ENCODE measurements at places on chromosomes 3 and 15.

DNA sequence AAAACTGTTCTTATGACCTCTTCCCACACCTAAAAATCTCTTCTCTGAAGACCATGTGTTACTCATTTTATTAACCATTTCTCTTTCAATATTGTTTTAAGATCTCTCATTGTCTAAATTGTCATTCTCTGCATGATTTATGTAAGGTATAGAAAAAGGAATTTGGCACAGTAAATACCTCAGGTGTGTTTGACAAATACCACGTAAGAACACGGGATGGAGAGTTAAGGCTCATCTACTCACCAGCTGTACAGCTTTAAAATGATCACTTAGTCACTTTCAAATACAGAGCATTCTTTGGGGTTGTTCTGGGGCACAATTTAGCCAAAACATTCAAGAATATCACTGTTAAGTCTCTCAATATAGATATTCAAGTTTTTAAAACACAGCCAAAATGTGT is 627.1 kb downstream of the MCTP2 start:
- no peak for DNase-seq

GRCh38 chr3:157279237-157279636 is 119.3 kb upstream of the CCNL1 start:
- DNase-seq = no peak

DNA sequence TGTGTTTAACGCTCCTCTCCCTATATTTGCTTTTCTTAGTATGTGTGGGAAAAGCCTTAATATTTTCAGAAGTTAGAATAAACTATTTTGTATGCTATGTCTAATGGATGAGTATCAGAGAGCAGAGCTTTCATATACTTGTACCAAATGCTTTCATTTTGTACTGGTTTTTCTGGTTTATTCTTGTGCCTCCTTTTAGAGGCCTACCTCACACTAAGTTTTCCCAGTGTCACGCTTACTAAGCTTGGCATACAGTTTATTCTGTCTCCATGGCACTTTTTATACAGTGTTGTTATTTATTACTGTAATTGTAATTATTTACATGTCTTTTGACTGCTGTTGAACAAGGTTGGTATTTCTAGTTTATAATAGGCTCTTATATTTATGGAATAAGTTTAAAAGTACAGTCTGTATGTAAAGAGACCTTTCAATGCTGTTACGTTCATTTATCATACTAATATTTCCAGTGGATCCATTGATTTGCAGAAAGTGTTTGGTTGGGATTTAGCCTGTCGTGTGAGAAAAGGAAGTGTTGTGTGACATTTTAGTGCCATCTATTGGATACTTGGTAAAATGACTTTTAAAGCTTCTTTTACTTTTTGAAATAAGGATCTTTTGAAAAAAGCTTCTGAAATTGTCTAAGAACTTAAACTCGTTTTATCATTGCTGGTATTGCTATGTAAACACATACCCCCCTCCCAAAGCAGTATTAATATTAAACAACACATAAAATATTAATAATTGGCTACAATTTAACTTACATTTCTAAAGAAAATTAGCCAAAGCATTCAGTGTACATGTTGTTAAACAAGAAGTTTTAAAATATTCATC is 5.2 kb upstream of the EBLN2 start:
- DNase-seq = no peak

- no peak for DNase-seq
Measured at GRCh38 chr3:126865736-126866135, 117.2 kb upstream of the PLXNA1 start.

DNA sequence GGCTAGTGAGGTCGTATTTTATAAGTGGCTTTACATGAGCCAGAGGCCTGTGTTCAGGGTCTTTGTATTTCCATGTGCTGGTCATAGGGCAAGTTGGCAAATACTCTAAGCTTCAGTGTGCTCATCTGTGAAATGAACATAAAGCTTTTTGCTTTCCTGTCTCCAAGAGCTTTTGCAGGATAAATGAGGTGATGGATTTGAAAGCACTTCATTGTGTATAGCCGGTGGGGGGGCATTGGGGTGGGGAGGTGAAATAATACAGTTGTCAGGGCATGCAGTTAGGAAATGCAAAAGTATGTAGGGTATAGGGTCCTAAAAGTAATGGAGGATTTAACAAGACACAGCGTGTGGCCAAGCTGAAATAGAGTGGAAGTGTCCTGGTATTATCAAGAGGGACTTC is 67.7 kb downstream of the ARNT2 start:
- no peak for DNase-seq

- no peak for DNase-seq
Measured at GRCh38 chr3:85576091-85576690, 617.4 kb downstream of the CADM2 start.

GRCh38 chr3:146772211-146772743 is 167.1 kb upstream of the PLSCR5 start:
- DNase-seq = no peak

DNA sequence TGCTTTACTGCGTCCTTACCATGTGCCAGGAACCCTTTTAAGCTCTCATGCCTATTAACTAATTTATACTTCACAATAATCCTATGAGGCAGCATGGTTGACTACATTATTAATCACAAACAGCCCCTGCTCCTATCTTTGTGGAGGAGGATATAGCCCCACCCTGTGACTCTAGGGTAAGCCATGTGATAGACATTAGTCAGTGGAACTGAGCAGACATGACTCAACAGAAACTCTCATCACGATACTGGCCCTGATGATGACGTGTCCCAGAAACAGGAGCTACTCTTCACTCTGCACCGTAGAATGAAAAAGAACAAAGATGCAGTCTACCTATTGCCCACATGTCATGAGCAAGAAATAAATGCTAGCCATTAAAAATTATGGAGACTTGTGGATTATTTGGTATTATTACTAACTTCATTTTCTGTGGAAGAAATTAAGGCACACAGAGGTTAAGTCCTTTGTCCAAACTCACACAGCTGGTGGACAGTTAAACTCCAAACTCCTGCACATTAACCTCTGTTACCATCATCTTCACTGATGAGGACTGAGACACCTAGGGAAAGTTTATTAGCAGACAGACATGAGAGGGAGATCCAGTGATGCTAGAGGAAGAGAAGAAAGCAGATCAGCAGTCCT is 51.2 kb downstream of the CFAP20DC start:
- no peak for DNase-seq

- no peak for DNase-seq
Measured at GRCh38 chr3:14505803-14506500, 34.2 kb downstream of the GRIP2 start.

DNA sequence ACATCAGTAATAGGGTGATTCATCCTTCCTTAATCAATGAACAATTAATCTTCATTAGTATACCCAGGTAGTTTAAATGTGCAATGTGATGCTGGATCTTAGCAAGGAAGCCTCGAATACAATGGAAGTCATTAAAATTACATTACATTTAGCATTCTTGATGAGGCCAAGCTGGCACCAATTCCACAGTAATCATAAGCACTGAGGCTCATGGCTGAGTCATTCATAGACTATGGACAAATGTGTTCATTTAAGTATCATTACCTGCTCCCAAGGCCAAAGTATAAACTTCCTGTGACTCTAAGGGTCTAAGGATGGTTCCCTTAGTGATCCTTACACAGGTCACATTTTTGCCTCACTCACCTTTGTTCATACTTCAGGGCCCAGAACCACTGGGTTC is 266.4 kb upstream of the CDIN1 start:
- DNase-seq = no peak

GRCh38 chr3:112894258-112894657 is 47.6 kb upstream of the CD200R1L start:
- DNase-seq = no peak

DNA sequence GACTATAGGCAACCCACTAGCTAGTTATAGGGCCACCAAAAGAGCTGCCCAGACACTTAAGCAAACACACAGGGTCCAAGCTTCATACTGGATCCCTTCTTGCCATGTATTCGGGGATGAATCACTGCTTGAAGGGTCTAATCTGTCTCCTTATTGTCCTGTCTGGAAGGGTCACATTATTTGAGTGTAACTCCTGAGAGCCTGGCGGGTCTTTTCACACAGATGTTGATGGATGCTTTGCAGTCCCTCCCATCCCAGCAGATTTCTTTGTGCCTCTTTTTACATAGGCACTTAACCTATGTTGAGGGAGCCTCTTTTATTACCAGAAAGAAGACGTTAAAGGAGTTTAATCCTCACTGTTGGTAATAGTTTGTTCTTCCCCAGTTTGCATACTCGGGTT is 56.6 kb downstream of the BBX start:
- no peak for DNase-seq

- DNase-seq = no peak
Measured at GRCh38 chr15:25863968-25864580, 947 bp upstream of the ATP10A start.

GRCh38 chr3:8741581-8742261 is 8.1 kb downstream of the CAV3 start:
- no peak for DNase-seq

DNA sequence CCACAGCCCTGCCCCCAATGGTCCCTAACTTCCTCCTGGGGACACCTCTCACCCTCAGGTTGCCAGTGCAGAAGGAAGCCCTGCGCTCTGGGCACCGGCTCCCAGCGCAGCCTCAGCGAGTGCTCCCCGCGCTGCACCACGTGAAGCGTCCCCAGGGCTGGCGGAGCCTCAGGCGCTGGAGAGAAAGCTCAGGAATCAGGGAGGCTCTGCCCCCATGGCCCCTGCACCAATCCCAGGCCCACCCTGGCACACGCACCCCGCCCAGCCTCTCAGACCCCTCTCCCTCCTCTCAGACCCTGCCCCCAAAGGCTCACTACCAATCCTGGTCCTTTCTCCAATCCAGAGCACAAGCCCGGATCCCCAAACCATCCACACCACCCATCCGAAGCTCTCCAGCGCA is 6.9 kb downstream of the COL7A1 start:
- no peak for DNase-seq

DNA sequence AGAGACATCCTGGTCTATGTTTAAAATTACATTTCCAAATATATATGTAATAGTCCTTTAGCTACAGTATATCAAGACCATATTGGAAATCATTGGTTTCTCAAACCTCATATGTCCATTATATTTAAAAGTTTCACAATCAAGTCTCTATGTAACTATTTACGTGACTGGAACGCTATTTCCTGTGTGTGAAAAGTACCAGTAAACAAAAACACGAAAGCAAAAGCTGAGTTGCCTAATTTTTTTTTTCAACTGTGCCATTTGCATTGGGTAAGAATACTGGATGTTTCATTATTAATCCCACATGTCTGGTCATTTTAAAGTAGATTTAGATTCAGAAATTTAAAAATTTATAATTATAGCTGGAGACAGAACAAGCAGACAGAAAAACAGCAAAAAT is 381.4 kb downstream of the TBC1D5 start:
- no peak for DNase-seq

DNA sequence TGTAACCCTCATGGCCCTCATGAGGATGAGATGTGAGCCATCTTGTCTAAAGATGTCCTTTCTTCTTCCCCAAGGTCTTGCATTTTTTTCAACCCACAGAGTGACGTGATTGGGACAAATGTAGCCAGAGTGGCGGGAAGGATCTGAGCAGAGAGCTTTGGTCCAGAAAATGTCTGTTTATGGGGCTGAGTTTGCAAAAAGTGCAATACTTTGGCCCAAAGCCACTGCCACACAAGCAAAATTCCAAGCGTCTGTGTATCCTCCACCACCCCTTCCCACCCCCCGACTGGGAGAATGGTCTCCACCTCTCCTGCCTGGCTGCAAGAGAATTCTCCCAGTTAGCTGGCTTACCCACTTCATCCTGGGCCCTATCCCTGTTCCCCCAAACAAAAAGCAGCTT is 246.9 kb upstream of the LRIG1 start:
- no peak for DNase-seq

GRCh38 chr3:196357905-196358304 is 19.7 kb upstream of the TM4SF19 start:
- no peak for DNase-seq

DNA sequence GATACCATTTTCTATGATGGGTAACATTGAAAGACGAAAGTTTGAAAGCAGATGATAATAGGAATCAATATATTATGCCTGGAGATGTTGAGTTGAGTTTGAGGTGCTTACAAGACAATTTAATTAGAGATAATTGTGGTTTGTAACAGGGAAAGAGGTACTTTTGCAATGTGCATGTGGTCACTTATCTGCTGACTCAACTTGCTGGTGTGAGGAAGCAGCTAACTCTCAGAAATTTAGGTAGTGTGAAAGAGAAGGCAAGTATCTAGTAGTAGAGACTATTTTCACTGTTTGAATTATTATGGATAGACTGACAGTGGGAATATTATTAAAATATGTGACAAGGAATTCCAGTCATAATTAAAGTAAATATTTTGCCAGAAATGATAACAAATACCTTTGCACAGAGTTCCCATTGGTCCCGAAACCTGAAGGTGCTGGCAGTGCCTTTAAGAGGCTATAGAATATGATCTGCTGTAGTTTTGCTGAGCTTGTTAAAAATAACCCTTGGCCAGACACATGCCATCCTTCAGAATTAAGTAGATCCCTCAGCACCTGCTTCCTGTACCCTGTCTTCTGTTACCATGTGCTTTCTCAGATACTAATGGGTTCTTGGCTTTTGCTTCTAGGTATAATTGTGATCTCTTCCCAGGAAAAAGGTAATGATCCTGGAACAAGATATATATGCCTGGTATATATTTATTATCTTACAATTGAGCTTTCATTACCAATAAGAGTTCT is 315.9 kb downstream of the BCHE start:
- no peak for DNase-seq

DNA sequence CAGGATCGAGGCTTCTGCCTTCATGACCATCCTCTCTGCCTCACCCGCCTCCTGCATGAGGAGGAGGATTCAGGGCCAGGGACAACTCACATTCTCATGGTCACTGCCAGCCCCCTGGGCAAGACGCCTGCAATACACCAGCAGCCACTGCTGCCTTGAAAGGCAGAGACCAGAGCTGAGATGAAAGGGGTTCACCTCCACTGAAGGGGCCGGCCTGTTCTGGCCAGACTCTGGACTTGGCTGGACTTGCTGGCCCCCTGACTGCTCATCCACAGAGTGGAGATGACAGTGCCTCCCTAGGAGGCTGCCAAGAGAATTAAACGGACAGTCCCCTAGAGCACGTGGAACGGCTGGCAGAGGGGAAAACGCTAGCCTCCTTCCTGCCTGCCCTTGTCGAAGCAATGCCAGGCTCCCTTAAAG is 35.2 kb downstream of the MGLL start:
- DNase-seq = no peak

- no peak for DNase-seq
Measured at GRCh38 chr15:82862886-82863285, 53.5 kb downstream of the WHAMM start.

- no peak for DNase-seq
Measured at GRCh38 chr3:49670940-49671290, 3.2 kb upstream of the APEH start.

GRCh38 chr15:47756872-47757271 is 39.6 kb downstream of the SEMA6D start:
- DNase-seq = no peak
